ENCODE measurements at places on chromosomes 4 and X.

- no peak for DNase-seq
Measured at GRCh38 chr4:158644760-158645159, 26.9 kb downstream of the C4orf46 start.

- DNase-seq = no peak
Measured at GRCh38 chr4:86483773-86484172, 110.3 kb upstream of the PTPN13 start.

- DNase-seq = no peak
Measured at GRCh38 chr4:14465507-14465906, 536.8 kb upstream of the CPEB2 start.

- DNase-seq = no peak
Measured at GRCh38 chrX:134146493-134146892, 90.5 kb upstream of the CCDC160 start.

- DNase-seq = no peak
Measured at GRCh38 chr4:36320117-36320896, 38.9 kb downstream of the DTHD1 start.

DNA sequence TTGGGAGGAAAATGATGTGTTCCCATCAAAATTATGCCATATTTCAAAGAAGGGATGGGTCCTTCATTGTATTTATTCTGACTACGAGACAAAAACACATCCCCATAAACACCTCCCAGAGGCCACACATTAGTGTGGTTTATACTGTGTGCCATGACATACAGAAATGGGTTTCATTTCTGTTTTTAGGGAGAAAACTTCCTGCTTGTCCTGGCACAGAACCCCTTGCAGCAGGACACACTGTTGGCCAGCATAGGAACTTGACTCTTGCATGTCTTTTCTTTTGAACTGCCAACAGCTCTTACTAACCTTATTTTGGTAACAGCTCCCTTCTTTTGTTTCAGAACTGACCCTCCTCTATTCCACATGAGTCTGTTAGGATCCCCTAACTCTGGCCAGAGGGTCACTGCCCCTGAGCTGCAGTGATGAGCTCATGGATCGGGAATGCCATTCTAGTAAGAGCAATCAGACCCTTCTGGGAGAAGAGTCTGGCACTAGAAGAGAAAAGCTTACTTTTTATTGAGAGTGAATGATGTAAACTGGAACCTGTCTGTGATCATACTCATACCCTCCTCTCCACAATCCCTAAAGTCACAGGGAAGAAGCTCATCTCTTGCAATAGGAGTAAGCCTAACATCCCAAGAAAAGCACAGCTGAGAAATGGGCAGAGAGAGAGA, 86.4 kb downstream of the SMIM20 start:
- DNase-seq = no peak

- no peak for DNase-seq
Measured at GRCh38 chrX:15404401-15405096, 20.3 kb upstream of the VEGFD start.

- no peak for DNase-seq
Measured at GRCh38 chr4:4613126-4613465, 71.2 kb upstream of the STX18 start.

DNA sequence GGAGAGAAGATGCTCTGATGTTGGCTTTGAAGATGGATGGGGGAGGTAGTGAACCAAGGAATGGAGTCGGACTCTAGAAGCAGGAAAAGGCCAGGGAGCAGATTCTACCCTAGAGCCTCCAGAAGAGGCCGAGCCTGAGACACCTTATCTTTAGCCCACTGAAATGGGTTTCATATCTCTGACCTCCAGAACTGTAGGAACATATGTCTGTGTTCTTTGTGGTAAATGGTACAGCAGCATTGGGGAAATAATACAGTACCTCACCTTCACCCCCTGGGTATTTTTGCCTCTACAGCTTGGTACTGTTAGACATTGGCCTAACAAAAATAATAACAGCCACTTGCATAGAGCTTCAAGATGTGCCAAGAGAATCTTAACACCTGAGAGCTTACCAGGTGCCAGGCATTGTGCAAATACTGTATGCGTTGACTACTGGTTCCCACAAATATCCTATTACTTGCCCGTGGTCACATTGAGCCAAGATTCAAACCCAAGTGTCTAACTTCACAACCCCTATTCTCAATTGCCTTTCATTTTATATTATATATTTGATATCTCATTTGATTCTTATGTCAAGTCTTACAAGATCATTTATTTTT, 57.0 kb upstream of the PGM2 start:
- no peak for DNase-seq

- DNase-seq = no peak
Measured at GRCh38 chrX:110015032-110015431, 12.1 kb downstream of the TMEM164 start.

- DNase-seq = no peak
Measured at GRCh38 chrX:39819921-39820849, 277.6 kb downstream of the BCOR start.

DNA sequence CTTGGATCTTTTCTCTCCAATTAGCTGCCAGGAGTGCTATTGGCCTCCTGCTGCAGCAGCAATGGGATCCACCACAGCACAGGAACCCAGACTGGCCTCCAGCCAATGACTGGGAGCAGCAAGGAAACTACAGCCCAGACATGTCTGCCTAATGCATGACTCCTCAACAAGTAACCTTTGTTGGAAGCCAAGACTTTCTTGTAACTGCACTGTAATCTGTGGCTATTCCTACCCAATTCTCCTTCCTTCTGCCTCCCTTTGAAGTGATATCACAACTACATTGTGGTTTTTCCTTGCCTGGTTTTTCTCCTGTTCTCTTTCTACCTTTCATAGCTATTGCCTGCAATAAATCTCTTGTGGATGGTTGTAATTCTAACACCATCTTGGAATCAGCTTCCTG, 39.8 kb downstream of the SNCA start:
- DNase-seq = no peak

DNA sequence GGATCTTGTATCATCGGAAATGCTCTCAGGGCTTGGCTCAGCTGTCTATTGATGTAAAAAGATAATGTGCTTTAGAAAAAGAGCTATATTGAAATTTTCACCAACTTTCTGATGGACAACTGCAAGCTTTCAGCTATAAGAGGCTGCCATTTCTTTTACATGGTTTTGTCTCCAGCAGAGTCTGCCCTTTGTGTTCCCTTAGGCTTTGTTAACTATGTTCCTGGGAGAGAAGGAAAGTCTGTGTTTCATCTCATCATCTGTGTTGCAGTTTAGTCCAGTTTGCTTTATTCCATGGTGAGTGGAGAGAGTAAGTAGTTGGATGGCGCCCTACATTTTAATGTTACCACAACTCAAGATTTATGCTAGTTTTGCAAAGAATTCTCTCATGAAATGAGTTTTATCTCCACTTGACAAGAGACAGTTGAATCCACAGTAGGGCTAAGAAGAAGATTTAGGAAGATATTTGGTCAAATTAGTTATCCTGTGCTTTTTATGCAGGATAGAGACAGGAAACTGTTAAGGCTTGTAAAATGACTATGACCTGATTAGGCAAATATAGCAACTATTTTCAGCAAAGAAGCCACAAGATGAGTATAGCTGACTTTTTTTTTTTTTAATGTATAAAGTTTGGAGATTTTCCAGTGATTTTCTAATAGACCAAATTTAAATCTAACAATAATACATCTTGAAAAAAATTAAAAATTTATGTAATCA, 16.5 kb downstream of the SEPTIN11 start:
- DNase-seq = no peak

DNA sequence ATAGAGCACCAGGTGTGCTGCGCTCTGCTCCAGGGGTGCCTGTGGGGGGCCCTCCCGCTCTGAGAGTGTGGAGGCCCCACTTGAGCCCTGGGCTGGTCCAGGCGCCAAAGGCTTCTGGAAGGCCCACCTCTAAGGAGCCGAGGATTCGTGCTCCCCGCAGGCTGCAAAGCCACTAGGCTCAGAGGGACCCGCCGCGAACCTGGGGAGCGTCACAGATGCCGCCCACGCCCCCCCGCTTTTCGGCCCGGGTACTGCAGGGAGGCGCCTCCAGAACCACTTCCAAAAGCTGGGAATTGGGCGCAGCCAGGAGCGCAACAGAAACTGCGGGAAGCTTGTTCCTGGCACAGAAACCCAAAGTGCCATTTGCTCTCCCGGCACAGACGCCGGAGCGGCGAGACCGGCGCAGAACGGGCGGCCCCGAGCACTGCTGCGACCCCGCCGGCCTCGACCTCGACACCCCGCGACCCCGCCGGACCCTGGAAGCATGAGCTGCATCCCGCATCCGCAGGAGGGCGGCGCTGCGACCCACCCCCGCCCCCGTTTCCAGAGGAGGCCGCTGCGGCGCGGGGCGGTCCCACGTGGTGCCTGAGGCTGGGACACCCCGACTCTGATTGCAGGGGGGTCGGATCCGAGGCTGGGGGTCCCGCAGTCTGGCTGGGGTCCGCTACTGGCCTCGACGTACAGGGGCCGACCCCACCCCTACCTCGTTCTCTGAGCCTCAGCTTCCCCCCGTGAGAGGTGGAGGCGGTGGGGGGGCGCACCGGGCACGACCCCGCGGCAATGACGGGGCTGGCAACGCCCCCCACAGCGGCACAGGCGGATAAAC, 30.8 kb downstream of the CPLX1 start:
- no peak for DNase-seq

- DNase-seq = no peak
Measured at GRCh38 chr4:6001680-6002491, 16.3 kb downstream of the C4orf50 start.

- DNase-seq = peak; percentile 12
Measured at GRCh38 chr4:153151535-153152455, 52.4 kb upstream of the TRIM2 start.

- DNase-seq = no peak
Measured at GRCh38 chr4:93751411-93751810, 77.1 kb upstream of the ATOH1 start.

GRCh38 chrX:85243761-85244449, at the start of the genes SATL1 and ZNF711:
TSS of gene SATL1 (minus strand) at chrX:85243779. CDS start at chrX:85108968, 134,811 bp downstream.
TSS of gene ZNF711 (plus strand) at chrX:85243991. CDS start at chrX:85247573, 3,582 bp downstream.
- DNase-seq = peak; percentile 7

GRCh38 chr4:69133993-69134392, 37.7 kb downstream of the UGT2B7 start:
- DNase-seq = no peak

- no peak for DNase-seq
Measured at GRCh38 chr4:113276464-113277170, 227.2 kb downstream of the ANK2 start.

GRCh38 chr4:147498031-147498660, 17.2 kb downstream of the EDNRA start:
- DNase-seq = no peak

GRCh38 chr4:186132577-186133242, 28.2 kb downstream of the FAM149A start:
- DNase-seq = no peak

- no peak for DNase-seq
Measured at GRCh38 chrX:152155766-152156310, 17.5 kb upstream of the MAGEA10 start.

DNA sequence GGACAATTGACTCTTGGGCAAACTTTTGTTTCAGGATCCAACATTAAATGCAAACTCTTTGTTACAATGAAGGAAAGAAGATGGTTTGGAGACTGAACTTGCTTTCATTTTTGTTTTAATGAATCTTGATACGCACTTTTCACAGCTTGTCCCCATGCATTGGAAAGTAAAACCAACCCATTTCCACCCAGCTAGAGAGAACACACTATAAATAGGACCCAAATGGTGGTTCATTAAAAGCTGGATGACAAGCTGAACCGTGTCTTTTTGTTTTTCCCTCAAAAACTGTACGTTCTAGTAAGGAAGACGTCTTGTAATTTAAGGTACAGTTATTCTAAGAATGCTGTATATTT, 95.3 kb upstream of the EGFL6 start:
- peak; percentile 7 for DNase-seq

DNA sequence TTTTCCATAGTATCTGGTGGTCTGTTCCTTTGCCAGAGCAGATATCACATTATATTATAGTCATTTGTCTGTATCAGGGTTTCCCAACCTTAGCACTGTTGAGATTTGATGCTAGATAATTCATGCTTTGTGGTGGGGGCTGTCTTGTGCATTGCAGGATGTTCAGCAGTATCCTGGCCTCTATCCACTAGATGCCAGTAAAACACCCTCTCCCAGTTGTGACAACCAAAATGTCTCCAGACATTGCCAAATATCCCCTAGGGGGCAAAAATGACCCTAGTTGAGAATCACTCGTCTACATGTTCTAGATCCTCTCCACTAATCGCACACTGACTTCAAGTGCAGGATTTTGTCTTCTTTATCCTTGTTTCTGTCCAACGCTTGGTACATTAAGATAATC, 160.8 kb downstream of the FANCB start:
- DNase-seq = no peak

DNA sequence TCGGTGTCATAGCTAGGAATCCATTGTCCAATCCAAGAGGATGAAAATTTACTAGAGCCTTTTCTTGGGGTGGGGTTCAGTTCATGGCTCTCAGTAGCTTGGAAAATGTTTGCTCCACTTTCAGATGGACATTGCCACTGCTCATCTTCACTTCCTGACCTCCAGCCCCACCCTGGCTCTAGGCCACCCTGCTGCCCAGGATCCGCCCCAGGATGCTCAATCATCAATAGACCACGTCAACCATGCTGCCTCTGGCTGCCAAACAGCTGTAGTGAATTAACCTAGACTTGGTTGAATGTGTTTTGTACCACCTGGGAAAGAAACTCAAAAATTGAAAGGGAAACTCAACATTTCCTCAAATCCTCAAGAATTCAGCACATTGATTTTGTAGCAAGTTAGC, 37.2 kb upstream of the HSD17B10 start:
- DNase-seq = no peak

DNA sequence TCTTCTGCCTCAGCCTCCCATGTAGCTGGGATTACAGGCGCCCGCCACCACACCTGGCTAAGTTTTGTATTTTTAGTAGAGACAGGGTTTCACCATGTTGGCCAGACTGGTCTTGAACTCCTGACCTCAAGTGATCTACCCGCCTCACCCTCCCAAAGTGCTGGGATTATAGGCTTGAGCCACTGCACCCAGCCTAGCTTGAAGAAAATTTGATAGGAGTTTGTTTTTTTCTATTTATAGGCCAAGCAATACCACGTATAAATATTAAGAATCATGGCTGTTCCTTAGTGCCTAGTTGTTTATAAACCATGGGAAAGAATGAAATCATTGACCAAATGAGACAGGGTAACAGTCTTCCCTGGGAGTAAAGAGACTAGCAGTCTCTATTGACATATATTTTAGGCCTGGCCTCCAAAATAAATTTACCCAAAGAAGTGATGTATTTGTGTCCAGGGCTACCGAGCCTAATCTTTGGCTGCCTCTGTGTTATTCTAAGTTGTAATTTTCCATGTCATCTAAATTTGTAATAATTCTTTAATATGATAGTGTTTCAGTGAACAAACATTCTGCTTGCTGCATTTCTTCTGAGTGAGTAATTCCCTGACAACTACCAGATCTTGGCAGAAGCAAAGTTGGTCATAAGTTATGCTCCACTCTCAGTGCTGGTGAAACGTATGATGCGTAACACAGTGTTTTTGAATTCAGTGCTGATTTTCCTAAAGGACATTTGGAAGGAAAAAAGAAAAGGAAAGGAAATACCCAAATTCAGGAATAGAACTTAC, 10.3 kb downstream of the PKD2 start:
- no peak for DNase-seq
